ENCODE measurements at places on chromosomes 2 and 18.

- no peak for DNase-seq
These were observed 36.2 kb upstream of the INO80C start for GRCh38 chr18:35533916-35534405.

- DNase-seq = no peak
These were observed 150.9 kb upstream of the REV1 start for GRCh38 chr2:99640635-99641151.

GRCh38 chr18:79406708-79407107 lies 11.0 kb downstream of the NFATC1 start:
- DNase-seq = no peak

DNA sequence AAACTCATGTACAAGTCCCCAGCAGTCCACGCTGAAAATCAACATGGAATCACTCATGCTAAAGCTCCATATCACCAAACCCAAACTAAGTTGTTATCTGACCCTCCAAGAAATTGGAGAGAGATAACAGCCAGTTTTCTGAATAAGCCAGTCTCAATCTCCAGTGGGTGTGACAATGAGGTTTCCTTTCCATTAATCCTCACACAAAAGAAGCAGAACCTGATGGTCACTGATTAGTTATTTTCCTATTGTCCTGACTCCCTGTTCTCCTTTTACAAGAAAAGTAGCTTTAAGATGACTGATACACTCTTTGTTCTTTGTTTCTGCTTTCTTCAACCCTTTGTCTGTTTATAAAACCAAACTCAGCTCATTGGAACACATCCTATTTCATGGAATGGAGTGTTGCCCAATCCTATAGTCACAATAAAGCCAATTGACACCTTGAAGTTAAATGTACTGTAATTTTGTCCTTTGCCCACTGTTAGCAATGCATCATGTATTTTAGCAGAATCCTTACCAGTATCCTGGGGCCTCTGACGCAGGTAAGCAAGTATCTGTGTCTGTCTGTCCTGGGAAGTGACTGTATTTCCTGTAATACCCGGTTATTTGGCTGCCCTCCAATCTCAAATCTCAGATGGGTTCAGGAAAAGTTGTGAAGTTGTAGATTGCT lies 30.6 kb upstream of the SH3RF3 start:
- DNase-seq = no peak

DNA sequence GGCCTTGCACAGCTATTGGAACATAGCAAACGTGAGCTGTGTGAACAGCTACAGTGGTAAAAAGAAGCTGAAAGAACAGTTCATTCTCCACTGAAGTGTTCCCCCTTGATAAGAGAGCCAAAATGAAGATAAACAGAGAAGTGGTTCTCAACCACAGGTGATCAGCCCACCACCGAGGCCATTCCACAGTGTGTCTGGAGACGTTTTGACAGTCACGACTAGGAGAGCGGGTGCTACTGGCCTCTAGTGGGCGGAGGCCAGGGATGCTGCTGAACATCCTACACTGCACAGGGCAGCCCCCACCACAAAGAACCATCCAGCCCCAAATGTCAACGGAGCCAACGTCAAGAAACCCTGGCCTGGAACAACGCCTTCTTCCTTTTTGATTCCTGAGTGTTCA lies 38.4 kb downstream of the ADCY3 start:
- DNase-seq = no peak

DNA sequence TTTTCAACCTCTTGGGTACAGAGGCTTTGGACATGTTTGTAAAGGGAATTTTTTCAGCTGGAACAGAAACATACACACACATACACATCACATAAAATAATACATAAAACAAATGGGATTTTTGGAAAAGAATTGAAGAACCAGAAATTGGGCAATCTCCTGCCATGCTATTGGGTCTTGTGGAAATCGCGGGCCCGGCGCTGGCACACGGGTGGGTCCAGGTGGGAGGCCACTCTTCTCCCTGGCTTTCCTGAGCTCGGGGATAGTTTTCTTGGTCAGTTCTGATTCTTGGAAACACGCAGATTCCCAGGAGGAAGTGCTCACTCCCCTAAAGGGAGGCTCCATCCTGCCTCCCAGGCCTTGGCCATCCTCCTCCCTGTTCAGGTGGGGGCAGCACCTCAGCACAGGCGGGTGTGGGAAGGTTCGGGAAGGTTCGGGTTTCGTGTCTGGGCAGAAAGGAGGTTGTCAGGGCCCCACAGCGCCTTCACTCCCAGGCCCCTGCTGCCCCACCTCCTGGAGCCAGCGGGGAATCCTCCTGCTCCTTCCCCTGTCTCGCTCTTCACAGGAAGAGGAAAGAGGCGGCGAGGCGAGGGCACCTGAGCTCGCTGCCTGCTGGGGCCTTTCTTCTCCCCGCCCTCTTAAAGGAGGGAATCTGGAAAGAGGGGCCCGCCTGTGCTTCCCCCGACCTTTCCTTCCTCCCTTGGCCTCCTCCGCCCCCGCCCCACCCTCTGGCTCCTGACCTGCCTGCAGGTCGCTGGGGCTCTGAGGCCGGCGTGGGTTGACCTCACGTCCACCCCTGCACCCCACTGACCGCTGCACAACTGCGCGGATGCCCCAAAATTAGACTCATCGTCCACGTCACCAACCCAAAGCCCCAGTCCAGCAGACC lies 97.8 kb upstream of the PXDN start:
- no peak for DNase-seq

DNA sequence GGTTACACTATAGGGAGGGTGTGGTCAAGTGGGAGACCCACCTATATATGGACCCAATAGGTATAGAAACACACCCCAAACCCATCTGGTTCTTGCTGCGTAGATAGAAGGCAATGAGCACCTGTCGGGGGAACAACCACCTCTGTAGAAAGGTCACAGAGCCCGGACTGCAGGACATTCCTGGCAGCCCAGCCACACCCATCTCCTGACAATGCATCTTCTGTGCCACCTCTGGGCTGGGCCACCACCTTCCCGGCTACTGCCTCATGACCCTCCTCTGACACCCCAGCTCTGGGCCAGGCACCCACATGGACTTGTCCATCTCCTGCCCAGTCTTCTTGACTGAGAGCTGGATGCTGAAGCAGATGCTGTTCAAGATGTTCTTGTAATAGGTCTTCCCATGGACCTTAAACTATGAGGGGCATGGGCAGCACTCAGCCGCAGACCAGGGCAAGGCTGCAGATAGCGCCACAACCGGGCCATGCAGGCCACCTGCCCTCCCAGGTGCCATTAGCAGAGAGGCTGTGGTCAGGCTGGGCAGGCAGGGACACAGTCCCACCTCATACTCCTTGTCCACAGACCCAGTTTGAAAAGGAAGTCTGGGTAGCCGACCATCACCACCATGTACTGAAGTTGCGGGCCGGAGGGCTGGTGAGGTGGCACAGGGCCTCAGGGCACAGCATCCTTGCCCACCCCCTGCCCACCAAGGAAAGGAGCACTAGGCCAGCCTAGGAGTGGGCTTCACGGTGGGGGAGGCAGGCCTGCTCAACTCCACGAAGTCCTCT lies 9.3 kb downstream of the ALPG start:
- DNase-seq = no peak

DNA sequence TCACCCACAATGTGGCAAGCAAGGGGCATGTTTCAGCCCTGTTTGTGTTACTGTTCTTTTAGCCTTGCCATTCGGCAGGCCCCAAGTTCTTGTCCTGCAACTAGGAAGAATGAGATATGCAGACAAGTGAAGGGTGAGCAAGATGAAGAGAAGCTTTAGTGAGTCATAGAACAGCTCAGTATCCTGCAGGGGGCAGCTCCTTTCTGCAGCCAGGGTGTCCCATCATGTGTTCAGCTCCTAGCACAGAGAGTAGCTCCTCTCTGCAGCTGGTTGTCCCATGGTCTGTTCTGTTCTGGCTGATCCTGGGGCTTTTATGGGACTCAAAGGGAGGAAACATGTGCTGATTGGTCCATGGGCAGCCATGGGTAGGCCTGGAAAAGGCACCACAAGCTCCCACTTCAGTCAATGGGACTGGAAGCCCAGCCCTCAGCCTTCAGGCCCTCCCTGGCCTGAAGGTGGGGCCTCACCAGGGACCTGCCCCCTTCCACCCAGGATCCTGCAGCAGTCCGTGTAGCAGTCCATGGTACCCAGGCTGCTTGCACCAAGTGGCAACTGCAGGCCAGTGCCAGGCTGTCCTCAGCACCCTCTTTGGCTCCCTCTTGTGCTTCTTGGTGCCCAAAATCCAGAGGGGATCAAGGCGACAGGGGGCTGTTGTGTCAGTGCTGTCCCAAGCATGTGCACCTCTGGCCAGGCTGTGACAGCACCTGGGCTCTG lies 326.4 kb downstream of the NR4A2 start:
- DNase-seq = no peak

DNA sequence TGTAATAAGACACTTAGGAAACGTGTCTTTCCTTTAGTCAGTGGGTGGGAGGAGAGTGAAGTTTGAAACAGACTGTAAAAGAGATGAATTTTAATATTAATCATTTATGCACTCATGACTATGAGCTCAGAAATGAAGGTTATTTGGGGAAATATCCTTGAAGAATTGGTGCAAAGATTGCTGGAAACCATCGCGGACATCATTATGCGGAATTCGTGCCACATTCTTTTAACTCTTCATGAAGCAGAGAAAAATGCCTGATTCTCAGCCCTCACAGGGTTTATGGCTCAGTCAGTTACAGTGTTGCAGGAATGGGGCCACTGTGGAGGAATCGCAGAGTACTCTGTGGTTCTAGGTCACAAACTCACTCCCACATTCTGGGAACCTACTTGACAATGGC lies 109.7 kb downstream of the RGPD3 start:
- no peak for DNase-seq

- no peak for DNase-seq
These were observed 2.1 kb downstream of the CNTNAP5 start for GRCh38 chr2:124027182-124027581.

GRCh38 chr2:218405086-218405745 lies 5.5 kb downstream of the CTDSP1 start:
- no peak for DNase-seq

DNA sequence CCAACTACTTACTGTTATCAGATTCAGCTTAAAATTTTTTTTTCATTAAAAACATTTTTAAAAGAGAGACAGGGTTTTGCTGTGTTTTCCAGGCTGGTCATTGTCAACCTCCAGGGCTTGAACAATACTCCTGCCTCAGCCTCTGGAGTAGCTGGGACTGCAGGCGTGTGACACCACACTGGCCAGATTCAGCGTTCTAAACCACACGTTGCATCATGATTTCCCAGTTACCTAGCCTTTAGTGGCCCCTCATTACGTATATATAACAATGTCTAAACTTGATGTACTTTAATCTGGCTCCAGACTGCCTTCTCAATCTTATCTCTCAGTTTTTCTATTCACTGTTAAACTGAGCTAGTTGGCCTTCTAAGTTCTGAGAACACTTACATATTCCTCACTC lies 89.6 kb downstream of the COMMD1 start:
- DNase-seq = no peak

GRCh38 chr2:17719562-17720371 lies 33.8 kb downstream of the SMC6 start:
- no peak for DNase-seq

- no peak for DNase-seq
These were observed 170.7 kb downstream of the SCG2 start for GRCh38 chr2:223431479-223431878.

DNA sequence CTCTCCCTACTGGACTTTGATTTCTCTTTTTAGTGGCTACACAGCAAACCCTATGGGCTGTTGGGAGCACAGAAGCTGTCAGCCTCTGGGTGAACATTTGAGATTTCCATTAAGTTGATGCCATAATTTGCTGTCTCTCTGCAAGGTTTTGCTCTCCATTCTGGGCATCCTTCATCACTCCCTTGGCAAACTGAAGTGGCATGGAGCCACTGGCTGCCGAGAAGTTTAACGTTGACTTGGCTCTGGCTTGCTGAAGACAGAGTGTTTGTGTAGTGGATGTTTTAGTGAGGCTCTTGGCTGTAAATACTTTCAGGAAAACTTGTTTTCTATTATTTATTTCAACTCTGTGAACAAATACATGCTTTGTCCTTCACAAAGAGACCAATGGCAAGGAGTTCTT lies 91.5 kb downstream of the ALK start:
- no peak for DNase-seq

DNA sequence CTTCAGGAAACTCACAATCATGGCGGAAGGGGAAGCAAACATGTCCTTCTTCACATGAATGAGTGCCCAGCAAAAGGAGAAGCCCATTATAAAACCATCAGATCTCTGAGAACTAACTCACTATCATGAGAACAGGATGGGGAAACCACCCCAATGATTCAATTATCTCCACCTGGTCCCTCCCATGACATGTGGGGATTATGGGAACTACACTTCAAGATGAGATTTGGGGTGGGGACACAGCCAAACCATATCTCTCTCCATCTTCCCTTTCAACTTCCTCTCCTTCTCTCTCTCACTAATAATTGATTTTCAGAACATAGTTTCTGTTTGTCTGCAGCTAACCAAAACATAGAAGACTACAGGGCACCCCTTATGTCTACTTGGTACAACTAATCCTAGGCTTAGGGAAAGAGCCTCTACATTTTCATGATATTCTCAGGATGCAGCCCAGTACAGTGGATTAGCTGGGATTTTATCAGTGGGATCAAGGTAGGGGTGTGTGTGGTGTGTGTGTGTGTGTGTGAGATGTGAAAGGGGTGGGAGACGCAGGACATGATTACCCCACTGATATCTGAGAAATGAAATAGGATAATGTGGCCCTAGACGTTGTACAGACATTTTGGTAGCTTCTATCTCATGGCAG lies 2.8 kb upstream of the ATF2 start:
- no peak for DNase-seq

DNA sequence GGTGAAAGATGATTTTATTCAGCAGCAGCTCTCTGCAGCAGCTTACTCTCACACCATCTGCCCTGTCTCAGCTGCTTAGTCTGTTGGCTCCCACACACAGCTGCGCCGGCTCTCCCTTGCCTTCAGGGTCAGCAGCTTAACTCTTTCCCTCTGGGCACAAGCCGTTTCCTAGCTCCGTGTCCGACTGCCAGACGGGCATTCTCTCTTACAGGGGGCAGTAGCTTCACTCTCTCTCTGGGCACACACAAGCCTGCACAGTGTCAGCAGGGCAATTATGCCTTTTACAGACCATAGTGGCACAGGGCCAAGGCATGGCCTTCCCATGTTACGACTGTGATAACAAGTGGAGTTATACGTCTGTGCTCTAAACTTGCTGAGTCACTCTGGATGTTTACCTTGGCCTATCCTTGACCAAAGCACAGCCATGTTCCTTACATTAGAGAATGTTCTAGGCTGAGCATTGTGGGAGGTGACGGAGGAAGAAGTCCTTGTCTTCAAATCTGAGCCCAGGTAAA lies 31.7 kb downstream of the PCARE start:
- no peak for DNase-seq

DNA sequence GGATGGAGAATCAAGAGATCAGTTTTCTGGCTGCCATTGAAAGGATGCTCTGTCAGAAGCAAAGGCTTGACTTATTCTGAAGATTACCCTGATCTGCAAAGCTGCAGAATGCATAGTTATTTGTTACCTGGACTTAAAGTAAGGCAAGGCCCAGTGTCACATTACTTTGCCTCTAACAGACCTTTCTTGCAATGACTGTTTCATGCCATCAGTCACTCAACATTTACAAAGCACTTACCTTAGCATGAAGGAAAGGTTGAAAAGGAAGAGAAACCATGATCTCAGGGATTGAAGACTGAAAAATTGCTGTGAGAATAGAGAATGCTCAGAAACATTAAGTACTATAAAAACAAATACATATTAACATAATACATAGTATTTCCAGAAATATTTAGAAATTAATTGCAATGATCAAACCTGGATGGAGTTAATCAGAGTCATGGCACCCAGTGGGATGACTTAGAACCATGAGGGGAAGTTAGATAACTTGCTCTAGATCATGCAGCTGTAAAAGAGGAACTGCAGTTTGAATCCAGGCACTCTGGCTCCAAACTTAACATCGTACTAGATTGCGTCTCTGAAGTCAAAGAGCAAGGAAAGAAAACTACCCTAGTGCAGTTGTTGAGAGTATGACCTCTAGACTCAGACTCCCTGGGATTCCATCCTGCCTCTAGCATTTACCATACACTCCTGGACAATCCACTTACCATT lies 26.5 kb upstream of the FAM117B start:
- DNase-seq = peak; percentile 48

Data from GM06990 (cell line).